ENCODE measurements at places on chromosomes 12 and 14.

GRCh38 chr14:89205137-89205740 lies 211.8 kb downstream of the FOXN3 start:
- DNase-seq: no peak

DNA sequence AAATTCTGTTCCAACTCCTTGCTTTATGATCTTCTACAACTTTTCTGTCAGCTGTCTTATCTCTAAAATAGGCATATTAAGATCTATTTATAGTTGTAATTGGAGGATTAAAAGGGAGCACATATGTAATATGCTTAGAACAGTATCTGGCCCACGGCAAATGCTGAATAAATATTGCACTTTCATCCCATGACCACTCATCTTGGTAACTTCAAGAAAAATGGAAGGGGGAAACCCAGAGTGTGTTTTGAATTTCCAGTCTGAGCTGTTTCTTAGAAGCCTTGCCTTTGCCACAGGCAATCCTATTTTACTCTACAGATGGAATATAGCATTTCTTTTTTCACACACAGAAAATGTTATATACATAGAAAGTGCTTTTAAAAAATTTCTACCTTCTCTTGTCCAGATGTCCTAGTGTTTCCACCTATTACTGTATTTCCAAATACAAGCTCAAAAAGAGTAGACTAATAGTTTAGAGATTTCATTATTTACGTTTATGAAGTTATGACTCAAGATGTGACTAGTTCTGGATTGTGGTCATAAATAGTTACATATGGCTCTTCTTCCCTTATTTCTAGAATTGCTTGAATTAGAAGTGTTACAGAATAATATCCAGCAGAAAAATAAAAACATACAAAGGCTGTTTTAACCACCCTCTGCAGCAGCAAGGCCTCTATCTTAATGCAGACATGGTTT lies 6.2 kb upstream of the STXBP6 start:
- DNase-seq: no peak

GRCh38 chr14:63562405-63562804 lies 19.2 kb upstream of the PPP2R5E start:
- DNase-seq: no peak

GRCh38 chr12:32390572-32391219 lies 8.7 kb upstream of the FGD4 start:
- DNase-seq: no peak

GRCh38 chr14:94412671-94413638 lies 24.6 kb upstream of the SERPINA1 start:
- DNase-seq: no peak

DNA sequence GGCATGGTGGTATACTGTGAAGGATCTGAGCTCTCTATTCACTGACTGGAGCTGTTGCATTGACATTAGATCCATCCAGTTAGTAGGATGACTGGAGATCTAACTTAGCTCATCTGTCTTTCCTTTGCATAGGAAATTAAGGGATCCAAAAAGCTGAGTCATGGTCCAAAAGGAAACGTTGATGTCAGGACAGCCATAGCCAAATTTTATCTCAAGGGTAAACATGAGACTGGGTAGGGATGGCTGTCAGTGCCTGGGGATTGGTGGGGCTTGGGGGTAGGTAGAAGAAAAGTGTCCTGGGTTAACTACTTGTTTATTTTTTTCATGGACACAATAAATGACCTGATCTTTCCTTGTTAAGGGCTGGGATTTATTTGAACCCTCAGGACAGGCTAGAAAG lies 4.6 kb downstream of the FAM177A1 start:
- no peak for DNase-seq

- peak; percentile 18 for DNase-seq
Observed at GRCh38 chr12:89525305-89525823, 483 bp downstream of the POC1B start.

- no peak for DNase-seq
Observed at GRCh38 chr12:25689996-25690501, 137.0 kb upstream of the LMNTD1 start.

GRCh38 chr14:91890291-91890749 lies 23.0 kb upstream of the TC2N start:
- no peak for DNase-seq

DNA sequence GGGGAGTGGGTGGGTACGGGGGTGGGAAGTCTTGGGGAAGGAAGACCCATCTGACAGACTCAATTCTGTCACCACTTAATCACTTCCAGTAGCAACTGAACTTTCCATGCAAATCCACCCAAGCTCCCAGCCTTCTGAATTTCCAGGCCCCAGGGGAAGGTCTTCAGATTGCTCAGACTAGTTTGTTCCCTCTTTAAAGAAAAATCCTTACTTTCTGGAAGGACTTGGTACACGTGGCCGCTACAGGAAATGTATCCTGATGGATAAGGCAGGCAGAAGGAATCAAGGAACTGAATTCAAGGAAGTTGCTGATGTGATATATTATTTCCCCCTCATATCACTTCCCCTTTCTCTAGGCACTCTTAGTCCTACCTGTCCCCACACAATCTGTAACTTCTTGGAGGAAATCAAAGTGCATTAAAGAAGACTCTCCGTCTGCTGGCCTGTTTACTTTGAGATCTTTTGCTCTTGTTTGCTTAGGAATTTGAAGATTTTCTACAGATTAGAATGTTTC lies 6.4 kb downstream of the NFKBIA start:
- DNase-seq: no peak

- DNase-seq: no peak
Observed at GRCh38 chr14:30297876-30298795, 260.8 kb upstream of the G2E3 start.

GRCh38 chr12:19527866-19528265 lies 88.6 kb downstream of the AEBP2 start:
- no peak for DNase-seq

DNA sequence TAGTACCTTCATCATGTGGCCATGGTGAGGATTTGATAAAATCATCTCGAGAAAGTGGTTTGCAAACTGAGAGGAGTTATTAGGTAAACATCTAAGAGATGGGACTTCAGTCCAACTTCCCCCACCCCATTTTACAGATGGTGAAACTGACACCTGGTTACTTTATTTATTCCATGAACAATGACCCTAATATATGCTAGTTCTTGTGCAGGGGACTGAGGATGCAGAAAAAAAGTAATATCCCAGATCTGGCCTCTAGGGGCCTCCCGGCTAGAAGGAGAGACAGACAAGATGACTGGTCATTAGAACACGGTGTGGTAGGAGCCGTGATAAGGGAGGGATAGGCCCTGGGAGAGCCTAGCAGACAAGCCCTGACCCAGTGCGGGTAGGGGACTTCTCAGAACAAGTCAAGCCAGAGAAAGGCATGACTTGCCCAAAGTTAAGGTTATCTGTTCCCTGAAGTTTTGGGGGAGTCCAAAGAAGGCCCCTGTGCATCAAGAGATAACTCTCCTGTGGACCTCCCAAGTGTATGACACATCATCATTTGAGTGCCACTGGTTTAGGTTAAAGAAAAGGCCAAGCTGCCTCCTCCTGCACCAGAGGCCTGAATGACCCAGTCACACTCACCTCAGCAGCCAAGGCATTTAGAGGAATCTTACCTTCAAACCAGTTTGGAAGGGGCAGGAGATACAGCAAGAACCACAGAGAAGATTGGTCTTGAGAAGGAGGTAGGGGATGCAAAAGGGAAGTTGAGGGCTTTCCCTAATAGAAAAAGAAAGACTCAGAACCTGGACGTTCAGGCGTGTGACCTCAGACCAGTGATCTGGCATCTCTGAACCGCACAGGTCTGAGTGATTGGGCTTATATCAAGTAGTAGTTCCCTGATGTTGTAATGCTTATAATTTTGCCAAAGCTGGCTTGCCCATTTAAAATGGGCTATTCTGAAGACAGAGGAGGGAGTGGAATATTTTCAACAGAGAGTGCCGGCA lies 1.6 kb downstream of the CMKLR1 start:
- DNase-seq: no peak

GRCh38 chr12:75779891-75780496 lies 251.6 kb downstream of the PHLDA1 start:
- no peak for DNase-seq

- DNase-seq: no peak
Observed at GRCh38 chr12:50050410-50051098, 6.8 kb upstream of the ASIC1 start.

GRCh38 chr12:79143803-79144202 lies 279.2 kb downstream of the SYT1 start:
- no peak for DNase-seq

GRCh38 chr12:132773077-132773955 lies 11.7 kb upstream of the ANKLE2 start:
- DNase-seq: no peak

DNA sequence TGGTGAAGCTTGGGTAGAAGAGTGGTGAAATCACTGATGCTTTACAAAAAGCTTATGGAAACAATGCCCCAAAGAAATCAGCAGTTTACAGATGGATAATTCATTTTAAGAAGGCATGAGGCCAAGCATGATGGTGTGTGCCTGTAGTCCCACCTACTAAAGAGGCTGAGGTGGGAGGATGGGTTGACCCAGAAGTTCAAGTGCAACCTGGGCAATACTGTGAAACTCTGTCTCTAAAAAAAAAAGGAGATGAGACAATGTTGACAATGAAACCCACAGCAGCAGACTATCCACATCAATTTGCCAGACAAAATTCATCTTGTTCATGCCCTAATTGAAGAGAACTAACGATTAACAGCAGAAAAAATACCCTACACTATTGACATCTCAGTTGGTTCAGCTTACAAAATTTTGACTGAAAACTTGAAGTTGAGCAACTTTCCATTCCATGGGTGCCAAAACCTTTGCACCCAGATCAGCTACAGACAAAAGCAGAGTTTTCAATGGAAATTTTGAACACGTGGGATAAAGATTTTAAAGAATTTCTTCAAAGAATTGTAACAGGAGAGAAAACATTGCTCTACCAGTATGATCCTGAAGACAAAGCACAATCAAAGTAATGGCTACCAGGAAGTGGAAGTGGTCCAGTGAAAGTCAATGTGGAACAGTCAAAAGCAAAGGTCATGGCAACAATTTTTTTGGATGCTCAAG lies 26.7 kb downstream of the BTG1 start:
- no peak for DNase-seq

GRCh38 chr12:51242120-51242519 lies 3.5 kb downstream of the DAZAP2 start:
- no peak for DNase-seq

DNA sequence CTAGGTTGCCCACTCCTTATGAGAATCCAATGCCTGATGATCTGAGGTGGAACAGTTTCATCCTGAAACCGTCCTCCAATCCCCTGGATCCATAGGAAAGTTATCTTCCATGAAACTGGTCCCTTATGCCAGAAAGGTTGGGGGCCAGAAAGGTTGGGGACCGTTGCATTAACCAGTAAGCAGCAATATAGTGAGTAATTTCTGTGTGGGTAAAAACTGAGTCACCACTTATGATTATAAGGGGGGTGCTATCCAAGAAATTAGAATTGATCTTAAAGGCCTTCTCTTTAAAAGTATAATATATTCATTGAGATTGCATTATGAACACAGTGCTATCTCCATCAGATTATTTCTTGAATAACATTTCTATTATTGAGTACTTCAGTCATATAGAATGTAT lies 97.2 kb downstream of the PCNX1 start:
- DNase-seq: no peak

- no peak for DNase-seq
Observed at GRCh38 chr12:52535574-52535973, 15.4 kb upstream of the KRT5 start.

- peak; percentile 19 for DNase-seq
Observed at GRCh38 chr14:99393059-99393655, 87.5 kb downstream of the SETD3 start.

- DNase-seq: no peak
Observed at GRCh38 chr12:68163560-68164081, 4.1 kb upstream of the IFNG start.

DNA sequence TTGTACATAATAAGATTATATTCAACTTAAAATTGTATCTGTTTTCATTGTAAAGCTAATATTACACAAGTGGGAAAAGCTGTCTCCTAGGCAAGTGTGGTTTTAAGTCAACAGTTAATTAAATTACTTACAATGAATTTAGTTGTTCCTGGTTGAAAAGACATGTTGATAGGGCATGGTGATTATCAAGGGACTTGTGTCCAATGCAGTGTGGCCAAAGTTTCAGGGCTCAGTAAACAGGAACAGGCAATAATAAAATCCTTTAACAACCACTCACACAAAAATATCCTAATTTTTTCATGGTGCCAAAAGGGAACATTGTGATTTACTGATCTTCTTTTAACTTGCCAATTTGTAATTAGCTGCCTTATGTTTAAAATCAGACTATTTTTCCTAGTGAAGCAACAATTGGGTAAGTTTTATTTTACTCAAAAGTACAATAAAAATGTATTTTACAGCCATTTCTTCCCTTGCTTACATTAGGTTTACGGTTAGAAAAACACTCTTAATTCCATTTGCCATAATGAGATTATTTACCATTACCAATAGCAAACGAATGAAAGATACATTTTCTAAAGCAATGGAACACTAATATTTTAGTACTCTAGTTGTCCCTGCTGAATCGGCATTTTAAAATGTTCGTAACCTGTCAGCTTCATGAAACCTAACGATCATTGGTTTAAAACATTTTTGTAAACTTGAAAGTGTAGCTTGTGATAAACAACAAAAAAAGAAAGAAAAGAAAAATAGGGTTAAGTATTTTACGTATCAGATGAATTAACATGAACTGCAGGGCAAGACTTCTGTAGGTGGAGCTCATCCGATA lies 1.8 kb upstream of the WNK1 start:
- DNase-seq: no peak

GRCh38 chr14:66072190-66073084 lies 413.7 kb upstream of the CCDC196 start:
- DNase-seq: no peak

DNA sequence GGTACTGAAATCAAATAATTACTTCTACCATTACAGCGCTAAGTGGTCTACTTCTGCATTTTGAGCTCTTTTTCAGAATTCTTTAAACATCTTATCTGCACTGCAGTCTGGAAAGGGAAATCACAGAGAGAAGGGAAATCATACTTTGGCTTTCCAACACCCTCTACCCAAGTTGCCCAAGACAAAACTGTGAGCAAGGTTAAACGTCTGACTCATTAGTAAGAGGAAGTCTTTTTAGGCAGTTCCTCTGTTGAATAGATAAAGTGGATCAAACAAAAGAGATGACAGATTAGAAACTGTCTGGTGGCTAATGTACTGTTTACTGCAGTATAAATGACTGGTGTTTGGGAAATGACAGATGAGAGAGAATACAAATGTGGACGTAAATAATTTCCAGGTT lies 858.1 kb downstream of the NRXN3 start:
- DNase-seq: no peak

- DNase-seq: no peak
Observed at GRCh38 chr12:85866986-85867776, 6.9 kb upstream of the NTS start.

DNA sequence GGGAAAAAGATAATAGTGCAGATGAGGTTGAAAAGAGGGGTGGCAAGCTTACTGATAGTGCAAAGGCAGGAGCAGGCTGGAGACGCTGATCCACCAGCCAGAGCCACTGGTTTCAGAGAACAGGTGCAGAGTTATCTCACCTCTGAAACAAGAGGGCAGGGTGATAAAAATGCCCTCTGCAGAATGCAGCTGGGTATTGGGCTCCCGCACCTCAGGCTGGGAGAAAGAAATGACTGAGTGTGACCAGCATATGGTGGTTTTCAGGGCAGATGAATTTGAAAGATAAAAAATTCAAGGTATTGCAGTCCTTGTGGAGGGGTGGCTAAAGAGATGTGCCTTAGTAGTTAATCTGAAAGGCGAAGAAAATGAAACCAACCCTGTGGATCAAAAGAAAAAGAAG lies 2.9 kb upstream of the TMEM30B start:
- DNase-seq: no peak

All from activated CD4-positive, alpha-beta T cell treated with anti-CD3 and anti-CD28 coated beads for 24 hours (primary cell).